ENCODE measurements at places on chromosomes 1 and 21.

DNA sequence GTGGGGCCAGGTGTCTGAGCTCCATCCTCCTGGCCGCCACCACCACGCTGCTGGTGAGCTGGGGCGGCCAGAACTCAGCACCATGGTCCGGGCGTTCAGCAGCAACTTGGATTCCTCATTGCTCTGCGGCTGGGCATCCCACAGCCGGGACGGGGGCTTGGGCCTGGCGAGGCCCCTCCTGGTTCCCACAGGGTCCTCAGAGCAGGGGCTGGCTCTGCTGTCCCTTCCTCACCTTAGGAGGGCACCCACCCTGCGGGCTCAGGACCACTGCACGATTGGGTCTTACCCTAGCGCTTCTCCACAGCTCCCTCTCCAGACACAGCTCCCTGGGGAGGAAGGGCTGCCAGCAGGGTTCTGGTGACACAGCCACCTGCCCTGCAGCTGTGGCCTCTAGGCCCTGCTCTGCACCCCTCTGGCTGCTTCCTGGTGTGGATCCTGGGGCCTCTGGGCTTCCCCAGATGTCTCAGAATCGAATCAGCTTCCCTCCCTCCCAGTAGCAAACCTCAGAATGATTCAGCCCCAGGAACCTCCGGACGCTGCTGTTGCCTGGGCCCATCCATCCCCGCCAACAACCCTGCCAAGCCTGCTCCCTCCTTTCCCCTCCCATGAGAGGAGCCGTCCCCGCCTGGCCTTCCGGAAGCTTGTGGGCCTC is 25.0 kb downstream of the CRYAA start:
- DNase-seq, result no peak

GRCh38 chr1:225498549-225499136 is 70.8 kb upstream of the LBR start:
- DNase-seq, result no peak

DNA sequence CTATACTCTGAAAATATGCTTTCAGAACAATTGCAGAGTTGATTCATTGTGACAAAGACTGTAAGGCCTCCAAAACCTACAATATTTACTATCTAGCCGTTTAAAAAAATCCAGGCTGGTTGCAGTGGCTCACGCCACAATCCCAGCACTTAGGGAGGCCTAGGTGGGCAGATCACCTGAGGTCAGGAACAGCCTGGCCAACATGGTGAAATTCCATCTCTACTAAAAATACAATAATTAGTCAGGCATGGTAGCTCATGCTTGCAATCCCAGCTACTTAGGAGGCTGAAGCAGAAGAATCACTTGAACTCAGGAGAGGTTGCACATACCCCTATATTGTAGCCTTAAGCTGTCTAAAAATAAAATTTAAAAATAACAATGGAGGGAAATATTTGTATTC is 5.3 kb upstream of the TFF2 start:
- DNase-seq, result no peak

DNA sequence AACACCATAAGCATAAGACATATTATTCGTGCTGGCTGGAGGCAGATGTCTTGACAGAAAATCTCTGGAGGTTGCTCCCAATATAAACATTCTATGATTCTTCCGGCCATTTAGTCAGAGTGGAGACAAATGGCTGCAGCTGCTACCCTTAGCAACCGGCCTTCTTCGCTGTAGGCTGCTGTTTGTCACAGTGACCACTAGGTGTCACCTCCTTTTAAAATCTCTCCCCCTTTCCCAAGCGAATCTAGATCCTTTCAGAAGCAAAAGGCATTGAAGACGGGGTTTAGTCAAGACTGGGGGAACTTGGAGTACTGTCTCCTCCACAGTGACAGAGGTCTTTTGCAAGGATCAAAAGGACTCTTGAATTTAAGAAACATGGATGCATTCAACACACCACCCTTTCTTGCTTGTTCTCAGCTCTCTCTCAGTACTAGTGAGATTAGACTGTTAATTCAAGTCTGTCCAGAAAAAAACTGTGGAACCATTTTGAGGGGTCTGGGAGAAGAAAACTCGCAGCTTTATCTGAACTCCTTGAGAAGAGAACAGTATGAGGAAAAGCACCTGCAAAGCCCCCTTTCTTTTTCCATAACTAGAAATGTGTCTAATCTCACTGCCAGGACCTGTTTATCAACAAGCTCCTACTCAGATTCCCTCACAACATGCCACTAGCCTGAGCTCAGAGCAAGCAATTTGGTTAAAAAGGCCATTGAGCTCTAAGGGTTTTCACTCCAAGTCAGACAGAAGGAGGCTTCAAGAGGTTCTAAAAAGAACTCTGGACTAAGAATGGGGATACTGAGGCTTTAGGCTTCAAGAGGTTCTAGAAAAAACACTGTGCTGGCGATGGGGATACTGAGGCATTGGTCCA is 408.3 kb upstream of the PLXNA2 start:
- DNase-seq, result no peak

DNA sequence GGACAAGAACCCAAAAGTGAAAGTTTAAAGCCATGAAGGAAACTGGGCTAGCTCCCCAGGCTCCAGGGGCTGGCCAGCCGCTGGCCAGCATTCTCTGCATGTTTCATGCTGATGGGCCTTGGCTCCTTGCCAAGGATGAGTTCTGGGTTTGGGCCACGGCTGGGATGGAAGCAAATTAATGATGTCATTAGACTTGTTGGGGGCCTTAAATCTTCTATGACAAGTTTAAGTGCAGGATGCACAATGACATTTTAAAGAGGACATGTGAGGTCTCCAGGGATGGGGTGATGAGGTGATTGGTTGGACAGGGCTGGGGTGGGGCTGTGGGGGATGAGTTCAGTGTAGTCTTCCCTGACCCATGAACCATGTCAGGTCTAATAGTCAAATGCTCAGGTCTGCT is 199.6 kb downstream of the TRABD2B start:
- DNase-seq, result no peak

DNA sequence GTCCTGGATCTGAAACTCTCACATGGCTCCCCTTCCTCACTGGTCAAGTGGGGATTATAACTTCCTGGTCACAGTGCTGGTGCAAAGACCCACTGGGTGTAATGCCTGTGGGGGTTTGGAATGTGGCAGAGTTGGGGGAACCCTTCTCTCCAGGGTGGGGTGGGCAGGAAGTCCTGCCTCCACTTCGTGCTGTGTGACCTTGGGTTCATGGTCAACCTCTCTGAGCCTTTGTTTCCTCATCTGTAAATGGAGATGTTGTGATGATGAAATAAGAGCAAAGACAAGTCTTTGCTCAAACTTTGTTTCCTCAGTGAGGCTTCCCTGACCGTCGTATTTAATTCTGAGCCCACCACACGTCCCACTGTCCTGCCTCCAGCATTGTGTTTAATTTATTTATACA is 564.7 kb downstream of the PTPRU start:
- DNase-seq, result no peak

DNA sequence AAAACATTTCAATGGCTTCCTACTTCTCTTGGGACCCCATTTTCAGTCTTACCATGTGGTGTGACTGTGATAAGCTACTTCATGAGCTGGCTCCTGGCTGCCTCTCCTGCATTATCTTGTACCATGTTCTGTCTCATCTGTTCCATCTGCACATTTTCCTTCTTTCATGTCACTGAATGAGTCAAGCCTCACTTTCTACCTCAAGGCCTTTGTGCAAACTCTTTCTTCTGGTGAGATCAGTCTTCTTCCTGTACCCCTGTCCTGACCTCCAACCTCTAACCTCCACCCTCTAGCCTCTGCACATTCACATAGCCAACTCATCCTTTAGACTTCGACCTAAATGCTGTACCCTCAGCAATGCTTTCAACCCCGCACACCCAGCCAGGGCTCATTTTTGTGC is 9.6 kb upstream of the FAM78B start:
- no peak for DNase-seq

DNA sequence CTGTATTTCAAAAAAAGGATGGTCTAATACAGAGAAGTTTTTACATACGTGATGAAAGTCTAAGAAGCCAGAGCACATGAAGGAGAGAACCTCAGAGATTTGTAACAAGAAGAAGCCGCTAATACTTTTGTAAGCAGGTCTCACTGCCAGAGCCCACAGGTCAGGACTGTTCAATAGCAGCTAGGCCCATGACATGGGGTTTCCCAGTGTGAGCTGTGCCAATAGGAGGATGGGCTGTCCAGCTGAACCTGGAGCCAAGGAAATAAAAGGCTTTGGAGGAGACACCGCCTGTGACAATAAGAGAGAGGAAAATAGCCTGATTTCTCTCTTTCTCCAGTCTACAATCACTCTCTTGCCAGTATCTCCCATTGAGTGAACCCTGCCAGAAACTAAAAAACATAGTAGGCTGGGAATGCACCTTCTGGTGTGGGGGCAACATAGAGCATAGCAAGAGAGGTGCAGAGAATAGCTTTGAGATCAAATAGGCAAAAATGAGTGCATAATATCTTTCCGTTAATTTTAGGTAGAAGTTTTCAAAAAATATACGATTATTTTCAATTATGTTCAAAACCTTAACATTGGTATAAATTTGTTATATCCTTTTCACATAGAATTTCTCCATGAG is 360.3 kb downstream of the NEGR1 start:
- no peak for DNase-seq

DNA sequence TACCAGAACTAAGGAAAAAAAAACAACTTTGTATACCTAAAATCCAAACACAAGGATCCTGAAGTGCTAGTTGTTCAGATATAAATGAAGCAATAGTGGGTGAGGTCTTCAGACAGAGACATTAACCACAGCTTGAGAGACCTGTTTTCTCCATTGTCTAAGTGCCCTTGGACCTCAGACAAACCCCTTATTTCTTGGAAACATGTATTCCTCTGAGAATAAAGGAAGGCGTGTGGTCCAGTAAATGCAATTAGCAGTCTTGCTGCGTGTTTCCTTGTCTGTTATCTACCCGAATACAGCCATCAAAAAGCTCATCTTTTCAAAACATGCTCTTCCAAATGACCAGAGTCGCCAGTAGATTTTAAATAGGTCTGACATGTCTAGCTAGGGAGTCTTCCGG is 291.1 kb upstream of the NFIA start:
- no peak for DNase-seq

GRCh38 chr1:235067396-235068157 is 61.1 kb downstream of the TOMM20 start:
- DNase-seq, result no peak

DNA sequence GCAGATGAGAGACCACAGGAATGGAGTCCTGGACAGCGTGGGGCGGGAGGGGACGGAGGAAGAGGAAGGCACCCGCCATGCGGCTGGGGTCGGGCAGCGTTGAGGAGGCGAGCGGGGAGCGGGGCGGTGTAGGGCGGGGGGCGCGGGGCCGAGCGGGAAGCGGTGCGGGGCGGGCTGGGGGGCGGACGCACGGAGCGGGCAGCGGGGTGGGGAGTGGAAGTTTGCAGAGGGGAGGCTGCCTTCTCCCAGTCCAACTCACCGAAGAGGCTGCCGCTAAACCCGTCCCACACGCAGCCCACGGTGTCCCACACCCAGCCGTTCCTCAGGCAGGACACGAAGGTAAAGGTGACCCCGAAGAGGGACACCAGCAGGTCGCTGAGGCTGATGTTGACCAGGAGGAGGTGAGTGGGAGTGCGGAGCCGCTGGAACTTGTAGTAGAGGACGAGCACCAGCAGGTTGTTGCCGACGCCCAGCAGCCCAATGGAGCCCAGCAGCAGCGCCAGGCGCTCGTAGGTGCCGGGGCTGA is 483 bp downstream of the CHML start:
- DNase-seq, result no peak

- no peak for DNase-seq
These were observed 5.7 kb downstream of the SYT2 start for GRCh38 chr1:202704601-202705000.

DNA sequence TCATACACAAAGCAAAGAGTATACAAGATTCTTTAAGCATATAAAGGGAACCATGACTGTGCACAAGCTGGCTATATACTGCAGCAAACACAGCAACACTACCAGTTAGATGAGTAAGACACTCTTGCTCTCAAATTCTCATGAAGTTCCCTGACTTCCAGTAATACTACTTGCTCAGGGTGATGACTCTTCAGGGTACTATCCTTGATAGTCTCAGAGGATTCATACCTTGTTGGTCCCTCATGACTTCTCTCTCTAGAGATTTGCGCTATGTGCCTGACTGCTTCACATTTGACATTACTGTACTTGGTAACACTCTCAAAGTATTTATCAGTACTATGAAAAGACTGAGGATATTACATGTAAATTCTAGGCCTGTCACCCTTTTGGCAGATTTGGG is 159.8 kb upstream of the ZRANB2 start:
- DNase-seq, result no peak

DNA sequence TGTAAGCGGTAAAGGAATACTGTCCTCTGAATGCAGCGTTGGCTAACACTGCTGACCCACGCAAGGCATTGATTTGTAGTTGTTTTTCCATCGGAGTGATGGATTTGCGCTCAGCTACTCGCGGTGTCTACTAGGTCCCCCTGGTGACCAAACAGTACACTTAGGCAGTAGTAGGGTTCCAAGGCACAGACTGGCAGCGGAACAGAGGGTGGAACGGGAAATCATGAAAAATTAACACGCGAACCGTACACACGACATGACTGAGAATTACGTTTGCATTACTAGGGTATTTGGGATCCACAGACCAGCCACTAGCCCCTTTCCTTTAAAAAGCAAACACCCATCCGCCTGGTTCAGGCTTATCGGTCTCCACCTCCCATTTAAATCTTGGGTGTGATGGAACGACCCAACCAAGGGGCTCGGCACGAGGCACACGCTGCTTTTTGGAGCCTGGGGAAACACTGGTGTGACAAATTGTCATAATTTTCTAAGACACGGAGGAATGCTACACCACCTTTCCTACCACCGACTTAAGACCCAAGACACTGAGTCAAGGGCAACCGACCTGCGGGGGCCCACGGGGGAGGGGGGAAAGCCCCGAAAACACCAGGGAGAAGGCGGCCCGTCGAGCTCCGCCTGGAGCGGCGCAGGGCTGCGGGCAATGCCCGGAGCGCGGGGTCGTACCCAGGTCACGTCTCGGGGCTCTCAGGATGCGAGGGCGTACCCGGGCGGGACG is 699 bp downstream of the DIPK1A start:
- DNase-seq, result peak; percentile 34

GRCh38 chr1:20732588-20733359 is at the start of gene SH2D5:
SH2D5 (minus strand) TSS chr1:20732703; CDS start chr1:20728044, 4,659 bp downstream.
- DNase-seq, result peak; percentile 19

DNA sequence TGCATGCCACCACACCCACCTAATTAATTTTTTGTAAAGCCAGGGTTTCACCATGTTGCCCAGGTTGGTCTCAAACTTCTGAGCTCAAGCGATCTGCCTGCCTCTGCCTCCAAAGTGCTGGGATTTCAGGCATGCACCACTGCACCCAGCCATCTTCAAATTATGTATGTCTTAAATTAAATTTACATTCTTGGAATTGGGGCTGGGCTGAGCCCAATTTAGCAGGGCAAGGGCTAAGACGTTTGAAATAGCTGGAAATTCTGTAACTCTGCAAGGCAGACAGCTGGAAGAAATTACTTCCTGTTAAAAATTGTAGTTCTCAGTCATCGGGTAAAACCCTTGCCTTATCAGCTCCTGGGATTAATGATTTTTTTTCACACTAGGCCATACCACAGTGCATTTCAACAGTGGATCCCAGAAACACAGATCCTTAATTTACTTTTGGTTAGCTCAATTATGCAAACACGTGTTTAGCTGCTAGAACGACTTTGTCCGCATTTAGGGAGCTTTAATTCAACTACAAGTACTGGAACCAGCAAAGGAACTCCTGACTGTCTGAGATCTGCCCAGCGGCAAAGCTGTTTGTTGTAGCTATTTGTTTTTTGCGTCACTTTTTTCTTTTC is 83.3 kb downstream of the OLFML3 start:
- DNase-seq, result no peak

GRCh38 chr1:64526312-64526711 is 56.4 kb downstream of the CACHD1 start:
- no peak for DNase-seq

- no peak for DNase-seq
These were observed 61.6 kb downstream of the SMYD3 start for GRCh38 chr1:246445503-246445902.

- no peak for DNase-seq
These were observed 54.6 kb upstream of the POU2F1 start for GRCh38 chr1:167165948-167166689.

Measured in activated CD8-positive, alpha-beta memory T cell treated with anti-CD3 and anti-CD28 coated beads for 1 hour (primary cell).